ENCODE measurements at places on chromosomes 2 and 18.

- no peak for DNase-seq
Observed at GRCh38 chr2:217954469-217954868, 48.3 kb downstream of the TNS1 start.

DNA sequence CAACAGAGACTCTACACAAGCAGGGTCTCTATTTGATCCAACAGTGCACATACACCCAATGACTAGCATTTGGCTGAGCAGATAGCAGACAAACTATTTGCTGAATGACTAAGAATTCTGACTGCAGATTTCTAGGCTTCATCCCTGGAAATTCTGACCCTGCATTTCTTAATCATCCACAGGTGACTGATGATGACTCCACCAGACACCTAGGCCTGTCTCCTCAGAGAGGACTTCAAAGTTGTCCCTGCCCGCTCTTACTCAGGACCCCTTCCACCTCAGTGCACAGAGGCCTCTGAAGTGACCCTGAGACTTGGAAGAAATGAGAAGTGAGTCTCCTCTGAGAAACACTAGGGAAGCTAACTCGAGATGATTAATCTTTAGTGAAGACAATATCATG, 51.3 kb downstream of the SEPTIN10 start:
- DNase-seq, result no peak

DNA sequence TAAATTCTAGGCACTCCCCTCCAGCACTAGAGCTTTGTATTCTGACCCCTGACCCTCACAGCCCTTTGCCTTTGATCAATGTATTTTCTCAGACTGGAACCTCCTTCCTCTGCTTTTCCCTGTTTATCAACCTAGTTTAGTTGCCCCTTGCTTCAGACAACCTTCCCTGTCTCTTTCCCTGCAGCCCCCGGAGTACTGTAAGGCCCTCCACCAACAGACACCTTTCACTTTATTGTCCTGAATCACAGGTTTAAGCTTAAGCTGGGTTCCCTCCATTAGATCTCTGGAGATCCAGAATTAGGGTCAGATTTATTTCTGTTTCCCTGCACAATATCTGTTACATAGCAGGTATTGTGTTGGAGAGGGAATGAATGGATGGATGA, 140.2 kb downstream of the DDX1 start:
- no peak for DNase-seq

DNA sequence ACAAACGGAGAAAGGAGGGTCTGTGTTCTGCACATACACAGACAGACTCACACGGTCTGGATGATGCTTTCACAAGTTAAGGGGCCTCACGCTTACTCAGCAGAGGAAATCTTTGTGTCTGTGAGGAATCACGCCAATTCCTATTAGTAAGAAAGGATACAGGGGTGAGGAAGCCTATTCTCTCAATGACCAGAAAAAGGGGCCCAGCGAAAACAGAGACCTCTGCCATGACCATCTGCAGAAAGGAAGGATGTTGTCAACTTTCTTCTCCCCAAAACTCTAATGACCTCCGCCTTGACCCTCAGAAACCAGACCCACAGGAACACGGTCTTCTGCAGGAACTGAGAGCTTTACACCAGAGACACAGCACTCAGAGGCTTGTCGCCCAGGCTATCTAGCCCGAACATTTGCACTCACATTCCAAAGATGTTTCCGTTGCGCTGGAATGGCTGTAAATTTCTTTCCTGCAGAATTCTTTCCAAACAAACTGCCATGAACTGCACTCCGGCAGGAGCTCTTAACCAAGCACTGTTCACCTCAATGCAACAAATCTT, 186.3 kb downstream of the TCF4 start:
- no peak for DNase-seq

DNA sequence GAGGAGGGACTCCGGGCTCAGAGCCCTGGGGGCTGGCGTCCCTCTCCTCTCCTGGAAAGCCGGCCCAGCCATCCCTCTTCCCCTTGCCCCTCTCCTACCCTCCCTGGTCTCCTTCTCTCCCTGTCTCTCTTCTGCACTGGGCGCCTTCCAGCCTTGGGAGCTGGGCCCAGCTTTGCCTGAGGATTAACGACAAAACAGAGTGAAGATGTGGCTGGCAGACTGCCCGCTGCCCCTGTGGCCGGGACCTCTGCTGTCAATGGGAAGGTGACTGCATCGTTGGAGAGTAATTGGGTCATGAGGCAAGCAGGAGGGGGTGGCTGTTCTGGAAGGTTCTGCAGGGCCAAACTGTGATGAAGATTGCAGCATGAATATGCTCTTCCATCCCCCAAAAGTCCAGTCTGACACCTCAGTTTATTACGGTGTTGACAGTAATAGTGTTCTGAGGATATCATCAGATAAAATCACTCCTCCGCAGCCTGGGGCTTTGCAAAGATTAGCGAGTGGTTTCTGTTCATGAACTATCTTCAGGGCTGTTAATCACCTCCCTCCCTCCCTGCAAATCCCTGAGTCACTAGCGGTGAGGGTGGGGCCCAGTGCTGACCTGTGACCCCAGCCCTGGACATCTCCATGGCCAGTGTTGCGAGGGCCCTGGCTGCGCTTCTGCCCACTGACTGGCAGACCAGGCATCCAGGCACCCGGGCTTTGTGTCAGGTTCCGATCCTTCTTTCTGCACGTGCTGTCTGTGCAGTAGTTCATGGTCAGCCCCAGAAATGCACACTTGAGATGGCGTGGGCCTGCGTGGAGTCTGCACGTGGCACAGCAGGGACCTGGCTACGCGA, 23.0 kb downstream of the RTP5 start:
- DNase-seq, result no peak

- DNase-seq, result no peak
Observed at GRCh38 chr2:26640781-26641564, at the start of gene CIB4. TSS of gene CIB4 (minus strand) at chr2:26641366. CDS start at chr2:26641314, 52 bp downstream.

DNA sequence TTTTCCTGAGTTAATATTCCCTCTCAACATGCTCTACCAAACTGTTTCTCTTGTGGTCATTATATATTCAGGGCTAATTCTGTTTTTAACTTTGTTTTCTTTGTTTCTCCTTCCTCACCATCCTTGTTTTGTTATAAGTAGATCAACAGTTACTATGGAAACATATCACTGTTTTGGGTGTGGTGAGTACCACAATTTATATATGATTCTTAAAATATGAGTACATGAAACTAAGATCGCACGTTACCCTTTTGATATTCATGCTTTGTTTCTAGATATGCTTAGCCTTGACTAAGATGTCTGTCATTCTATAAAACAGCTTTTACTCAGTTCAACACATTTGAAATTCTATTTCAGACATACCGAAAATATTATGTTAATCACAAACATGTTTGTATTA, 232.3 kb upstream of the ITGA4 start:
- DNase-seq, result no peak

DNA sequence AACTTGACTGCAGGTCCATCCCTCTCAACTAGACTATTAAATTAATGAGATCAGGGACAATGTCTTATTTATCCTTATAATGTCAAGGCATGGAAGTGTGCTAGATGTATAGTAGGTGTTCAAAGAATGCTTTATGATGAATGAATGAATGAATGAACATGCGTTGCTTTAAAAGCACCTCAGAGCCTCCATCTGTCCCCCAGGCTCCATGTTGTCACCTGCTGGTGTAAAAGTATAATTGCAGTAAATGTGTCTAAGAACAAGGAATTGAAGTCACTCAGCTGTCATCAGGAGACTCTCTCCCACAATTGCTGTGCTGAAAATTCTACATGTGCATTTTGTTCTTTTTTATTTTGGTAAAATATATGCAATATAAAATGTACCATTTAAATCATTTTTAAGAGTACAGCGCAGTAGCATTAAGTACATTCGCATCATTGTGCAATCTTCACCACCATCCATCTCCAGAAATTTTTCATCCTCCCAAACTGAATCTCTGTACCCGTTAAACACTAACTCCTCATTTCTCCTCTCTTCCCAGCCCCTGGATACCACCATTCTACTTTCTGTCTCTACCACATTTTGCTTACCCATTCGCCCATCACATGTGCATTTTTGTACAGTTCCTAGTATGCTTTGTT, 52.6 kb downstream of the GNAL start:
- DNase-seq, result no peak

DNA sequence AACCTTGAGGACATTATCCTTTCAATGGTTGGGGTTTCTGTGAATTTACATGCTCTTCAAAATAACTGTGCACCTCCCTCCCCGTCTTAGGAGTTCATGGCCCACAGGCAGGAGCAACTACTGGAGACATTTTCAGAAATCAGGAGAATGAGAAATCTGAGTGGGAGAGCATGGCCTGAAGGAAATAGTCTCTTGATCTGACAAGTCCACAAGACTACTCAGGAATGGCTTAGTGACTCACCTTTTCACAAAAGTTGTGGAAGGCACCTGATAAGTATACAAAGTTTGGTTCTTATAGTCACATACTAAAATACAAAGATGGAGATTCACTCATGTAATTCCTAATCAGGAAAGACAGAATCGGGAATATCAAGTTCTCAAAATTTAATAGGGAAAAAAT, 83.6 kb upstream of the NCKAP5 start:
- no peak for DNase-seq

DNA sequence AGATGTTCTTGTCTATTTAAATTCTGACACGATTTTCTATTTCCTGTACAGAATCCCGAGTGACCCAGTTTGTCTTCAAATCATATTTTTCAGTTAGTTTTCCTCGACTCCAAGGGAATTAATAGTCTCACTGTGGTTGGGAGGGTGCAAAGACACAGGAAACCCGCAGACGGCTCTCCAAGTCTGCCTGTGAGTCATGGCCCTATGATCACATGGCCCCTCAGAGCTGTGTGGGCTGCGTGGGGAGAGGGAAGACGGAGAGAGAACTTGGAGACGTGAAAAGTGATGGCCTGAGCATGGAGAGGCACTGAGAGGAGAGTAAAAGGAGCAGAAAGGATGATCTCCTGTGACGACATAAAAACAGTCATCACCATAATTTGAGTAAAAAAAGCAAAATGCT, 989.9 kb downstream of the DCDC2C start:
- DNase-seq, result no peak

- no peak for DNase-seq
Observed at GRCh38 chr2:233430651-233431050, 76.4 kb downstream of the DGKD start.

GRCh38 chr2:124489686-124490085, 464.6 kb downstream of the CNTNAP5 start:
- DNase-seq, result no peak

- no peak for DNase-seq
Observed at GRCh38 chr2:54103454-54104314, 11.7 kb upstream of the ACYP2 start.

DNA sequence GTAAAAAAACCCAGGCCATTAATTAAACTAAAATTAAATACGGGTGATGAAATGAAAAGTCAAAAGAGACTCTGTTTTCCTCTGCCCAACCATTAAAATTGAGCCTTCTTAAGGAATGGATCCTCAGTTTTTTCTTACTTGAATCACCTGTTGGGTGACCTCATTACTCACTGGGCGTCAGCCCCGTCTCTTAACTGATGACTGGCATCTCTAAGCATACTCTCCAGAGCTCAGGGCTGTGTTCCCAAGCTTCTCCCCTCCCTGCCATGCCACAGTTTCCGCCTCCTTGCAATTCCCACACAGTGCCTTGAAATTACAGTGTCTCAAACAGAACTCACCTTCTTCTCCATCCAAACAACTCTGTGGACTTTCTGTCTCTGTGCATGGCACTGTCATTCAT, 421.1 kb upstream of the CELF4 start:
- no peak for DNase-seq

DNA sequence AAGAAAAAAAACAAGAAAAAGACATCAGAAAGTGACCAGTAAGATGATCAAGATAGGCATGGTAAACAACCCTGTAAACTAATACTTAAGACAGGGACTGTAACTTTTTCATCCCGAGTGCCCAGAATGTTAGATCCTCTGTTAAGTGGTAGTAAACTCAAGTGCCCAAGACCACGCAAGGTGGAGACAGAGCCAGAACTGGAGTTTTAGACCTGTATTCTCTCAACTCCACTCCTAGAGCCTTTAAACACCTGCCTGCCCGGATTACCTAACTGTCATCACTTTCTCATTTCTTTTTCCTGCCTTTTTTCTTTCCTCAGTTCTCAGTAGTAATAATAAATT, 75.2 kb upstream of the CDCA7 start:
- no peak for DNase-seq

GRCh38 chr2:135688978-135689377, 52.7 kb upstream of the UBXN4 start:
- no peak for DNase-seq

DNA sequence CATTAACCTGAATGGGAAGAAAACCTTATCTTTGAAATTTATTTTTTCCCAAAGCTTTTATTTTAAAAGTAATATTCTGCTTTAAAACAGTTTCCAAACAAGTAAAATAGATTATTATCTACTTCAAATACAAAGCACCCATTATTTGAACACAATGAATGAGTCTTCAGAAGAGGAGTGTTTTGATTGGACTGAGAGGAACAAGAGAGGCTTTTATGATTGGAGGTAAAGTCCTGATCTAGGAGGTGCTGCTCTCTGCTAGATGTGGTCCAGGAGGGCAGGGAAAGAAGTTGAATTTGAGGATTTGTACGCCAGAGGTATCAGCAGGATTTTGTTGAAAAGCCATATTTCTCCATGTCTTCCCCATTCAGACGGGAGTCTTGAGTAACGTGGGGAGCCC, 900.7 kb downstream of the SOCS6 start:
- DNase-seq, result no peak

- DNase-seq, result no peak
Observed at GRCh38 chr2:46193855-46194254, 103.4 kb upstream of the EPAS1 start.

DNA sequence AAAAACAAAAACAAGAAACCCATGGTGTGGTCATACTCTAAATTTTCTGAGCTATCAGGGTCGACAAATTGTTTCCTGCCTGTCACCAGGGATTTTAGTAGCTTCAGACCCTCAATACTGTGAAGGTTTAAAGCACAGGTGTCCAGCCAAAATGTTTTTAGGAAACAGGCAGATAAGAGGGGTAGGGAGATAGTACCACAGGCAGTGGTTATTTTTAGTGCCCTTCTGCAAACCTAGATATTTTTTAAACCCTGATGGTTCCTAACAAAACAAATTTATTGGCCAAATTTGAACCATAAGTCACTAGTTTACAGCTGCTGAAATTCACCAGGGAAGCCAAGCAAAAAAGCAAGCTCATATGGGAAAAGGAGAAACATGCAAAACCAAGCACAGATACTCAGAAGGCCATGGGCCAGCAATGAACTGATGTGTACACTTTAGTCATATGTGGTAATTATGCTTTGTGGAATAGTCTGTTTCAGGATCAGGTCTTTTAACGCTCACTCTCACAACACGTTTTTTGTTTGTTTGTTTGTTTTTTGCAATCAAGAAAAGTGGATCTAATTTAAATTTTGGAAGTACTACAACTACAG, 156.8 kb upstream of the STK17B start:
- DNase-seq, result no peak
